ENCODE measurements at places on chromosomes 11 and 22.

GRCh38 chr11:3215346-3216026 lies 3.1 kb downstream of the MRGPRG start:
- DNase-seq, result no peak

DNA sequence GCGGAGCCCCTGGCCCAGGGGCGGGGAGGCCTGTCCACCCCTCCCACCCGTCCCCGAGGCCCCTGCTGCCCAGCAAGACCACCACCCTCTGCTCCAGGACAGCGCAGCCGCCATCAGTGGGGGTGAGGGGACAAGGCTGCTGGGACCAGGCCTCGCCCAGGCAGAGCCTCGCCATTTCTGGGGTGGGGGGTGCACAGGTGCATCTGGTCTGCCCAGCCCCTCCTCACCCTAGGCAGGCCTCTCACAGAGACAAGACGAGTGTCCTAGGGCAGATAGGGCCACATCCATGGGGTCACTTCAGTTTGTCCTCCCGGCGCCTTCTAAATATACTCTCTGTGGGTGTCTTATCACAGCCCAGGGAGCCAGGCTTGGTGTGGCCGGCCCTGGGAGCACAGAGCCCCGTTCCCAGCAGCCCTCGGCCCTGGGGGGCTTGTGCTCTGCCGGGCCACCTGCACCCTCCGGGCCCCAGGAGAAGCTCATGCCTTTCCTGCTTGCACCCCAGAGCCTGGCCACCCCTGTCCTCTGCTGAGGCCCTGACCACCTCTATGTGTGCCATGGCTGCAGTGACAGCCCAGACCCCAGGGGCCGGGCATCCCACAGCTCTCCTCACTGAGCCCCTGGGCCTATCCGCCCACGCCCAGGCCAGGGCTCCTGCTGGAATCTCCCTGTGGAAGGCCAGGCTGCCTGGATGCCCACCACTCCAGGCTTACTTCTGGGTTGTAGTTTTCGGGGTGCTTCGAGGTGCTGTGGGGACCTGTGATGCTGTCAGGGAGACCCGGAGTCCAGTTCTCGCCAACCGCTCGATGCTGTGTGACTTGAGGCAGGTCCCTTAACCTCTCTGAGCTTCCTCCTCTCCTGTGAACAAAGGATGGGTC lies 70.8 kb downstream of the KCNQ1 start:
- DNase-seq, result no peak

DNA sequence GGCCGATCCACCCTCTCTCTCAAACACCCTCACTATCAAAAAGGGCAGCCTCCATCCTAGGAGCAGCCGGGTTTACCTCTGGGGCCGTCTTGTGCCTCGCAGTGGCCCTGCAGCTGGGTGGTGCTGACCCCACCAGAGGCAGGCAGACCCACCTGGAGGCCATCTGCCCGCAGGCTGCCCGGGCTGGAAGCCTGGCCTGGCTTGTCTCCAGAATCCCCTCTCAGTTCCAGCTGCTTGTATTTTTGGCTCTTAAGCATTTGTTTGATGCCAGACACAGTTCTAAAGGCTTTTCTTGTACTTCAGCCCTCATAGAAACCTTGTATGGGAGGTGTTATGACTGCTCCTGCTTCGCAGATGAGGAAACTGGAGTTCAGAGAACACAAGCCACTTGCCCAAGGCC lies 4.2 kb upstream of the NFAM1 start:
- no peak for DNase-seq

- DNase-seq, result no peak
Observed at GRCh38 chr22:47849576-47849975, 1087.1 kb downstream of the TBC1D22A start.

GRCh38 chr22:22329792-22330191 lies 85.2 kb downstream of the VPREB1 start:
- DNase-seq, result no peak

- no peak for DNase-seq
Observed at GRCh38 chr22:20834206-20834605, 24.4 kb downstream of the PI4KA start.

DNA sequence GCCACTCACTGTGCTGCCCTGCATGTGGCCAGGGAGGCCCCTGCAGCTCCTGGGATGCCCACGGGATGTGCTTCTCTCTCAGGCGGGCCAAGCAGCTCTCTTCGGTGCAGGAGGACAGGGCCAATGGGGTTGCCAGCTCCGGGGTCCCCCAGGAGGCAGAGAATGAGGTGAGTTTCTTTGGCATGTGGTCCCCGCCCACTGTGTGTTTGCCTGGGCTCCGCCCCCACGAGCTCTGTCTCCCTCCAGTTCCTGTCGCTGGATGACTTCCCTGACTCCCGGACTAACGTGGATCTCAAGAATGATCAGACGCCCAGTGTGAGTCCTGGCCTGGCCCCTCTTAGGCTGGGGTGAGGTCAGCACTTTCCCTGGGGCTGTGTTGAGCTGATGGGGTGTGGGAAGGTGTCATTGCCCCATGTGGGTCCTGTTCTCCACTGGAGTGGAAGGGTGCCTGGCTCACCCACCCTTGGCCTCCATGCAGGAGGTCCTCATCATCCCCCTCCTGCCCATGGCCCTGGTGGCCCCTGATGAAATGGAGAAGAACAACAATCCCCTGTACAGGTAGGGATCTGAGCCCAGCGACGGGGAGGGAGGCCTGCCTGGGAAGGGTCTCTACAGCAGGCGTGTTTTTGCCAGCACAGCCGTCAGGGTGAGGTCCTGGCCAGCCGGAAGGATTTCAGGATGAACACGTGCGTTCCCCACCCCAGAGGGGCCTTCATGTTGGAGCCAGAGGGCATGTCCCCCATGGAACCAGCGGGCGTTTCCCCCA lies 7.7 kb downstream of the SCO2 start:
- DNase-seq, result no peak

DNA sequence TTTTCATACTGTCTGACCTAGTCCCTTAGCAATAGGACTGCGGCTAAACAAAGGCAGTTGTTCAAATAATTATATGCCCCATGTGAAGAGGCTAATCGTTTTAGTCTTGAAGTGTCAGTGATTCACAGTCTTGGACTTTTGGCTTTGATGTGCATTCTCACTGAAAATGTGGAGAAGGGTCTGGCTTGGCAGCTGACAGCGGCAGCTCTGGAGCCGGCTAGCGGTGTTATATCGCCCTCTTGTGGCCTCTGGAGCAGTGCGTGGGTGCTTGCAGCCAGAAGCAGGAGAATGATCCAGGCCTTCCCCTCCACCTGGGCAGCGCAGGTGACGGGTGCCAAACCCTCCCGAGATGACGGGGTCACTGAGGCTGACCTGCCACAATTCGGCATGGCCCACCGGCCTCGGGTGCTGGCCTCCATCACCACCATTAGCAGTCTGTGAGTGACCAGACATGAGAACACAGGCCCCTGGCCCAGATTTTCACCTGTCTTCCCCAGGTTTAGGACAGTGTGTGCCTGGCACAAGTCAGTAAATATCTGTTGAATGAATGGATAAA lies 90.3 kb upstream of the PITPNB start:
- no peak for DNase-seq

DNA sequence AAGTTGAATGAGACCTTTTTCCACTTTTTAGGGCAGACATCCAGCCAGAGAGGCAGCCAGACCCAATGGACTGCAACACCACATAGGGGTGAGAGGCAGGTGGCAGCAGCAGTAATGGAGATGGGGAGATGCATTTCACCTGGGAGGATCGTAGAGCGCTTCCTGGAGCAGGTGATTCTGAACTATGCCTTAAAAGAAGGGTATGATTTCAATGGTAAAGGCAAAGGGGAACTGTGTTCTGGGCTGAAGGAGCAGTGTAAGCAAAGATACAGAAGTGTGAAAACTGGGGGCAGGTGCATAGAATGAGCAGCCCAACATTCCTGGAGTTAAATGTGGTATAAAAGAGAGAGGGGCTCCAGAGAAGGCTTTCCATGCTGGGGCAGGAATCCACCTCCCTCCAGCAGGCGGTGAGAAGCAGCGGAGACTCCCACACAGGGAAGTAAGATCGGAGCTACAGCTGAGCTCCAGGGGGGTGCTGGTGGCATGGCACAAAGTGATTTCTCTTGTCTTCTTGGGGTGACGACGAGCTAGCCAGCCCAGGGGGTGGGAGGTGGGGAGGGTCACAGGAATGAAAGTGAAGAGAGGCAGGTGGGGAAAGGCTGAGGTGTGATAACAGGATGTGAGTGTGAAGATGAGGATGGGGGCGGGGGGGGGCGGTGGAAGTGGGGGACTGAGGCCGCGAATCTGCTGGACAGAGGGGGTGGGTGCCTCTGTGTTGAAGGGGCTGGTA lies 4.3 kb upstream of the SERHL2 start:
- no peak for DNase-seq

GRCh38 chr11:19728436-19728835 lies 15.8 kb downstream of the NAV2 start:
- DNase-seq, result no peak

DNA sequence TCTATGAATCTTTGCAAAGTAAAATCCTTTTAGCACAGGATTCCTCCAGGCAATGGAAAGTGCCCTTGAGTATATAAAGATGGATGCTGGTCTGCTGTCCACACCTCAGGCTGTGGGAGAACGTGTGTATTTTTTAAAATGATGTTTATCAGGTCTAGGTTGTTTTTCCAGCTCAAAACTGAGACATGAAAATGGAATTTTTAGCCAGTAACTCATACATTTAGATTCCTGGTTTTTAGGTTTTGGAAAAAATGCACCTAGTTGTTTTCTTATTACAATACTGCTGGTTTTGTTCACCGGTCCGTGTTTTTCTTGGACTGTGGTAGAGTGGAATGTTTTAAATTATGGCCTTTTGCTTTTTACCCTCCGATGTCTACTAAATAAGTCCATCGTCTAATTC lies 554.7 kb downstream of the SOX6 start:
- DNase-seq, result no peak

- DNase-seq, result no peak
Observed at GRCh38 chr11:845872-846495, 3.3 kb downstream of the TSPAN4 start.

DNA sequence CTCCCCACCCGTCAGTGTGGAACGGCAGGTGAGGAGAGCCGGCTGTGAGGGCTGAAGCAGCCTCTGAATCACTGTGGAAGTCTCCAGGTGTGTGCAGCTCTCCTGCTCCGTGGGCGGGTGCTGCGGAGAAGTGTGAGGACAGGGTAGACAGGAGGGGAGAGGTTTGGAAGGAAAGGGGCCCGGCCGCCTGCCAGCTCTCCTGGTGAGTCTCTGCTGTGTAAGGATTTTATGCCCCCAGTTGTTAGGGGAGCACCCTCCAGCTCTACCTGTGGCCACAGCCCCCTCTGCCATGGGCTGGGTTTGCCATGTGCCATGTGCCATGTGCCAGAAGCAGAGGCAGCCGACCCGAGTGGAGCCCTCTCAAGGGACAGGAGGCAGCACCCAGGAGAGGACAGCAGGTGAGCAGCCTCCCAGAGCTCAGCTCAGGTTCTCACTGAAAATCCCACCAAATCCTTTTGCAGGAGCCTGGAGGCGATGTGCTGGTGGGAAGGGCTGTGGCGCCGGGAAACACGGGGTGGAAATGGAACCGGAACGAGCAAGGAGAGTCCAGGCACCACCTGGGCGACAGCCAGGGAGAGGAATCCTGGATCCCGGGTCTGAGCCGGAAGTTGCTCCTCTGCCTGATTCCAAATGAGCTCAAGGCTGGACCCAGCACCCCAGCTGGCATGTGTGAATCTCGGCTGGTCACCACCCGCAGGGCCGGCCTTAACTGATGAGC lies 804.4 kb downstream of the BRD1 start:
- no peak for DNase-seq

GRCh38 chr11:112744041-112744440 lies 217.2 kb upstream of the NCAM1 start:
- no peak for DNase-seq

DNA sequence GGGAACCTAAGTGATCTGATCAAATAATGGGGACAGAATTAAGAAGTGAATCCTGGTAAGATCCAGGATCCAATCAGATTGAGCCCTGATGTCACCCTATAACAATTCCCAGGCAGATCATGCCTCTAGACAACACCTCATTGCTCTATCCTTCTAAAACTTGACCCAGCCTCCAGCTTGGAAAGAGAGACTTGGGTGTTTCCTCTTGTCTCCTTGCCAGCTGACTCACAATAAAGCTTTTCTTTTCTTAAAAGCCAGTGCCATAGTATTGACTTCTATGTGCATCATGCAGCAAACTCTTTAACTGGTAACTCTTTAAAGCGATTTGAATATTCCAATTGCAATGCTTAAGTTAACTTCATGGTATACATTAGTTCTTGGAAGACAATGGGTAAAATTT lies 109.6 kb upstream of the CHORDC1 start:
- no peak for DNase-seq

GRCh38 chr11:16596231-16596630 lies 142.2 kb upstream of the C11orf58 start:
- no peak for DNase-seq

GRCh38 chr11:79661373-79661772 lies 220.5 kb upstream of the TENM4 start:
- no peak for DNase-seq

DNA sequence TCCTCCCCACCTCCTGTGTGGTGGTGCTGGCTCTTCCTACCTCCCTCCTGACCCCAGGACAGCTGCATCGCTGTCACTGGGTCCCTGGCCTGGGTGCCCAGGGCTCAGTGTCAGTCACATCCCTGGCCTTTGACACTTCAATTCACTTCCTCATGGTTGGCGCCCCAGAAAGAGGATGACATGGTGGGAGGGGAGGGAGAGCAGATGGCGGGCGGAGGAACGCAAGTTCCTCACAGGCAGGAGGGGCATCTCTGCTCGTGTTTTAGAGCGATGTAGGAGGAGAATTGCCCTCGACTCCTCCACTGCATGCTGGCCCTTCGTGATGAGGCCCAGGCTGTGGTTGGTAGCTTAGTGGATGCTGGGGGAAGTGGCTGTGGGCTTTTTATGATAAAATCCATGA lies 35.1 kb upstream of the KRTAP5-7 start:
- DNase-seq, result no peak

GRCh38 chr11:114195151-114195550 lies 101.0 kb upstream of the NNMT start:
- no peak for DNase-seq

DNA sequence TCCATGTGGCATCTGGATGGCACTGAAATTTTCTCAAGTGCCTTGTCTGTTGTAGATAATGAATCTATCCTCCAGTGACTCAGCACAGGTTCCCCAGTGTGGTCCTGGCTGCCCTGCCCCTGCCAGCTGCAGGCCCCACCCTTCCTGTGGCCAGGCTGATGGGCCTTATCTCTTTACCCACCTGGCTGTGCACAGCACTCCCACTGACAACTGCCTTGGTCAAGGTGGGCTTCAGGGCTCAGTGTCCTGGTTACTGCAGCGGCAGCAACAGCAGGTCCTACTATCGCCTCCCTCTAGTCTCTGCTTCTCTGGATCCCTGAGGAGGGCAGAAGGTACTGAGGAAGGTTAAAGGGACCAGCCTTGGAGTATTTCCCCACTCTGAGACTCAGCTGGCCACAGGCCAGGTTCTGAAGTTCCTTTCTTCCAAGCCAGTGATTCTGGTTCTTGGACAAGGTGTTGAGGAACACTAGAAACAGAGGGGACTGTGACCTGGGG lies 3.1 kb downstream of the HMBS start:
- DNase-seq, result no peak

DNA sequence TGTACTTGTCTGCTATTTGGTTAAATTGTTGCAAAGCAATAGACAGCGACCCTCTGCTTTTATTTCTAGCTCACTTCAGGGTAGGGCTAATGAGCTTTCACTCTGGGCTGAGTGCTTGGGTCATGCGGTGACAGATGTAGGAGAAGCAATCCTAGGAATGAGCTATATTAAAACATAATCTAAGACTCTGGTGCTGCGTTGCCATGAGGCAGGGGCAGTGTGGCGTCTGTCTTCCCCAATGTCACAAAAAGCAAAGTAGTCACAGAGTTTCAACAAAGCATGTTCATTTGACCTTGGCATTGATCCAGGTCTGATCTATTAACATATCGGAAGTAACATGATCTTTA lies 55.5 kb upstream of the GRAMD1B start:
- DNase-seq, result no peak

Measured in iPS DF 19.7 (cell line).